ENCODE measurements at places on chromosomes 13 and 19. TPM values are rescaled to one million over a fixed set of nuclear protein-coding genes. Genes with fewer than 3 reads are reported as not detected.

DNA sequence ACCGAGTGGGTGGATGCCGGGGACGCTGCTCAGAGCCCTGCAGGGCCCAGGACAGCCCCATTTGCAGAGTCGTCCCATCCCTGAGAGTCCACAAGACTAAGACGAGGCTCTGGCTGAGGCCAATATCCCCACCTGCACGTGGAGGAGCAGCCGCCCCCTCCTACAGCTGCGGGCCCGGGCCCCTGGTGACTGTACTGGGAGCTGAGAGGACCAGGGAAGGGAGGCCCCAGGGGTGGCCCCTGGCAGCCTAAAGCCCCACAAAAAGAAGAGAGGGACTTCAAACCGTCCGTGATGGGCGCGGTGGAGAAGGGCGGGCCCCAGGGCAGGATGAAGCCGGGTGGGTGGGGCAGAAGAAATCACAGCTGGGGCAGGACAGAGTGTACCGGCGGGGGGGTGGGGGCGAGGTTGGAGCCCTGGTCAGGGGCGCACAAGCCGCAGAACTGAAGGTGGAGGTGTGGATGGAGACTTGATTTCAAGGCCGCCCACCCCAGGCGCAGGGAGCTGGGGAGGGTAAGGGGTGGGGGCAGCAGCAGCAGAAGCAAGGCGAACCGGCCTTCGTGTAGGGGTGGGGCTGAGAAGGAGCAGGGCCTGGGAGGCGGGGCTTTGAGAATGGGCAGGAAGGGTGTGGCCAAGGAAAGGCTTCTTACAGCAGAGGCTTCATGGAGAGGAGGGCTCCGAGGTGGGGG lies 12.9 kb downstream of the CFD start:
- peak; percentile 68 for DNase-seq

DNA sequence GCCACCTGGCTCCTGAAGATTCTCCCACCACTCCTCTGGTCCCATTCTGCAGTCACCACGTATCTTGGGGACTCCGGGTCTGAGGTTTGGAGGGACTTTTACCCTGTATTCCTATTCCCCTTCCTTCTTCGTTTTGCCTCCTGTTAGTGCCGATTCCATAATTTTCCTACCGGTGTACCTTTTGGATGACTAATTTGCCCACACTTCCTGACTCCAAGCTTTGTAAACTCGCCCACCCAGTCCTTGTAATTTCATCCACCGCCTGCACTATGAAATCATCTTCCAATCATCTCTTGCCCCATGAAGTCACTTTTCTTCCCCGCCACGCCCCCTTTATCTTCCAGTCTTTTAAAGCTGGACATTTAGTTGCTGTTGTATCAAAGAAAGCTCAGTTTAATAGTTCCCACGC lies 572 bp downstream of the UCHL3 start:
- DNase-seq, result peak; percentile 57

GRCh38 chr19:49590971-49591730 lies at the start of gene PRR12:
PRR12 (plus strand) TSS chr19:49591182; CDS start chr19:49591655, 473 bp downstream.
- peak; percentile 63 for DNase-seq

GRCh38 chr13:22176968-22177520 lies 506.2 kb downstream of the FGF9 start:
- DNase-seq, result peak; percentile 7

GRCh38 chr13:47396915-47397314 lies 500.1 kb upstream of the HTR2A start:
- no peak for DNase-seq

- no peak for DNase-seq
These were observed 91.8 kb downstream of the TUBGCP3 start for GRCh38 chr13:112496166-112496565.

DNA sequence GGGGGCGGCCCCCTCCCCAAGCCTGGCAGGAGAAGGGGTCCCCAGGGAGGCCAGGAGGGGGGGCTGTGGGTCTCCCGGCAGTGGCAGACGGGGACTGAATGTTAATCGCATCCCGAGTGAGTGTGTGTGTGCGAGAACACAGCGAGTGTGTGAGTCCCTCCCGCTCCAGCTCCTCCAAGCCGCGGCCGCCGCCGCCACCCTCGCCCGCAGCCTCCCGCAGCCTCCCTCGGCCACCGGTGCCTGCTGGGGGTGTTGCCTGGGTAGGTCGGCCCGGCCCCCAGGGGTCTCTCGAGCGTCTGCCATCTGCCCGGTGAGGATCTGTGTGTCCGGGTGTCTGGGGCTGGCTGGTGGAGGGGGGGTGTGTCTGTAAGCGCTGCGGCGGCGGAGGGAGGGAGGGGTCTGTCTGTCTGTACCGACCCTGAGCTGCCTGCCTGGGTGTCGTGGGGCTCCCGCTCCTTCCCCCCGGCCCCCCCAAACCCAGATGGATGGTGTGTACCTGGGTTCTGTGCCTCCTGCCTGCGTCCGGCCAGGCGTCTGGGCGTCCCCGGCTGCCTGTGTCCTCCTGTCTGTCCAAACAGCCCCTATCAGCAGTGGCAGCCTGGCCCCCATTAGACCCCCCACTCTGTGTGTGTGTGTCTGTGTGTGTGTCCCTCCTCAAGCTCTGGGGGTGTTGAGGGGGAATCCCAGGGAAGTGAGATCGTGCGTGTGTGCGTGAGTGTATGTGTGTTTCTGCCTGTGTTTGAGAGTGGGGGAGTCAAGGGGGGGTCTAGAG lies at the start of gene GRIN2D:
TSS of gene GRIN2D (plus strand) at position 110 of the 772 bp plus-strand sequence. CDS start 4,725 bp downstream, outside the sequence.
- peak; percentile 47 for DNase-seq

DNA sequence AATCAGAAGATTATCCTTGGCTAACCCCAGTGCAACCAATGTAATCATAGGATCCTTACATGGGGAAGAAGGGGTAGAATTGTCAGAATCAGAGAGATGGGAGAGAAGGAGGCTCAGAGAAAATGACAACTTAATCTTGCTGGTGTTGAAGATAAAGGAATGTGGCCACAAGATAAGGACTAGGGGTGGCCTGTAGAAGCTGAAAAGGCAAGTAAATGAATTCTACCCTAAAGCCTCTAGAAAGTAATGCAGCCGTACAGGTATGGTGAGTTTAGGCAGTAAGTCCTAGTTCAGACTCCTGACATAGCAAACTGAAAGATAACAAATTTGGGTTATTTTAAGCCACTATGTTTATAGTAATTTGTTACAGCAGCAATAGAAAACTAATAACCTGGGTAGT lies 718.5 kb downstream of the SLITRK6 start:
- no peak for DNase-seq

DNA sequence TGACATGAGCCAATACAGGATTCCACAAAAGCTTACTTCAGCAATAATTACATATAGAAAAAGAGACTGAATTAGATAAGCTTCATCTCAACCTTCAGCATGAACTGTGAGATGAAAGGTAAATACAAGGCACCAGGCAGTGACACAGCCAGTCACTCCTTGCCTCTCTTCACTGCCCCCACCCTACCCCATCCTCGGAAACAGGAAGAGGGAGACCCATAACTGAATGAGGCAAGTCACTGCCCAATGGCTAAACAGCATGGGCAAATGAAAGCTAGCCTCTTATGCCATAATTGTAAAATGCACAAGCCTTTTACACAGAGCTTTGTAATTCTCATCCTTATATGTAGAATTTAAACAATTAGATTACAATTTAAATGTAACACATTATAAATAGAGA lies 1.7 kb downstream of the ZNF160 start:
- DNase-seq, result peak; percentile 7

DNA sequence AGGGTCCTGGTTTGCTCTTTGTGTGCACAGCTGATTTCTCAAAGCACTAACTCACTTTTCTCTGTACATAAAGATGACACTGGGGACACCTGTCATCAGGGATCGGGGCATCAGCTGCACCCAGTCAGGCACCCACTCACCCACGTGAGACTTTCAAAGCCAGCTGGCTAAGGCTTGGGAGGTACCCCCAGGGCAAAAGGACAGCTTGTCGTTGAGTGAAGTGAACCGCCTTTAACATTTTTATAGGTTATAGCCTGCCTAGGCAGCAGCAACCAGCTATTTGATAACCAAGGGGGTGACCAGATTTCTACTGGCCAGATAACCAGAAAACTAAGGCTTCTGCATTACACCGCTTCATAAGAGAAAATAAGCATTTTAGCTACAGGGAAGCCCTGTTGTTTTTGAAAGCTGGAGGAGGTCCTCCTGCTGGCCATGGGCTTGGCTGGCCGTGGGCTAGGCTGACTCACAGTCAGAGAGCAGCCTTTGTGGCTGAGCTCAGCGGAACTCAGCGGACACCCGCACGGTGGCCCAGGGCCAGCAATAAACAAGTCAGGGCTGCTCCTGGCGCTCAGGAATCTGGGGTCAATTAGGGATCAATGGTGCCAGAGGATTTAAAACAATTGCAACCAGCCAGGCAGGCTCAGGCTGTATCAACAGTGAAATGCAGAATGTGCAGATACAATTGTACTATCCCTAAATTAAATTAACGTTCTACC lies 57.1 kb downstream of the ALOX5AP start:
- peak; percentile 95 for DNase-seq

DNA sequence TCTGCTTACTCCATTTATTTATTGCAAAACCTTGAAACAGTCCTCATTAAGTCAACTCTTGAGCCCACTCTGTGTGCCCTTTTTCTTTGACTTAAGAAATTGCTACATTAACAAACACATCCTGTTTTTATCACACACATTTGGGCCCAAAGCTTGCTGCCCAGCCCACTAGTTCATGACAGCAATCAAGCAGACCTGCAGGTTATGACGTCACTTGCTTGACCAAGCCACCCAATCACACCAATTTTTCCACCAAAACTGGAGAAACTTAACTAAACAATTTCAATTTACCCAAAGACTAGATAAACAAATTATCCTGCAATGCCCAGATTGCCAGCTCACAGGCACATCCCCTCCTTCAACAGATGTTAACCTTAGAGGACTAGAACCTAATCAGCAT lies 120.7 kb downstream of the ZNF429 start:
- no peak for DNase-seq

GRCh38 chr13:110593430-110594130 lies 21.8 kb upstream of the NAXD start:
- peak; percentile 73 for DNase-seq

DNA sequence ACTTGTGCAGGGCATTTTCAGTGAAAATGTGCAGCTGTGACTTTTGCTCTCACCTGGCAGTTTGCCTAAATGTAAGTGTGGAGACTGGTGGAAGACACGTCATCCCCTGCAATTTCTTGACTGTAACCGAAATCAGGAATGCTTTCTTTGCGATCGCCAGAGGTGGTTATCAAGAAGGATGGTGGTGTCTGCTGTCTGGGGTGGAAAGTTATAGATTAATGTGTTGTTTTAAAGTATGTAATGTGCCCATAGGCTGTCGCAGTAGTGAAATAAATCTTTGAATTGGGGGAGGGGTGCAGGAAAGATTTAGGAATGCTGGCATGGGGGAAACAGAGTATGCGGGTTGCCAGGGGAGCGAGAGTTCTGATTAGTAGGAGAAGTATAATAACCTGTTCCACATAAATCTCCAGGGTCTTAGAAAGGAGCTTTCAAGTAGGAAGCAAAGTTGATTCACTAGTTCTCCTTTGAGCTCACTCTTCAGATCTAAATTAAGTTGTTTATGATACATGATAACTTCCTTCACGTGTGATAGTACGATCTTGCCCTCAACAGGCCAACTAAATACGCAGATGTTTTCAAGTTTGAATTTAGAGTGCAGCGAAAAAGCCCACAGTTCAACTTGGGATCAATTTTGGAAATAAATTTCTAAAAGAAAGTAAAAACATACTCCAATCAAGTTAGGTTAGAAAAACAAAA lies 1520.0 kb upstream of the SLC10A2 start:
- peak; percentile 95 for DNase-seq

- DNase-seq, result peak; percentile 78
These were observed 6.0 kb upstream of the TNFAIP8L1 start for GRCh38 chr19:4633140-4633967.

- DNase-seq, result no peak
These were observed 14.1 kb downstream of the CPT1C start for GRCh38 chr19:49704888-49705642.

DNA sequence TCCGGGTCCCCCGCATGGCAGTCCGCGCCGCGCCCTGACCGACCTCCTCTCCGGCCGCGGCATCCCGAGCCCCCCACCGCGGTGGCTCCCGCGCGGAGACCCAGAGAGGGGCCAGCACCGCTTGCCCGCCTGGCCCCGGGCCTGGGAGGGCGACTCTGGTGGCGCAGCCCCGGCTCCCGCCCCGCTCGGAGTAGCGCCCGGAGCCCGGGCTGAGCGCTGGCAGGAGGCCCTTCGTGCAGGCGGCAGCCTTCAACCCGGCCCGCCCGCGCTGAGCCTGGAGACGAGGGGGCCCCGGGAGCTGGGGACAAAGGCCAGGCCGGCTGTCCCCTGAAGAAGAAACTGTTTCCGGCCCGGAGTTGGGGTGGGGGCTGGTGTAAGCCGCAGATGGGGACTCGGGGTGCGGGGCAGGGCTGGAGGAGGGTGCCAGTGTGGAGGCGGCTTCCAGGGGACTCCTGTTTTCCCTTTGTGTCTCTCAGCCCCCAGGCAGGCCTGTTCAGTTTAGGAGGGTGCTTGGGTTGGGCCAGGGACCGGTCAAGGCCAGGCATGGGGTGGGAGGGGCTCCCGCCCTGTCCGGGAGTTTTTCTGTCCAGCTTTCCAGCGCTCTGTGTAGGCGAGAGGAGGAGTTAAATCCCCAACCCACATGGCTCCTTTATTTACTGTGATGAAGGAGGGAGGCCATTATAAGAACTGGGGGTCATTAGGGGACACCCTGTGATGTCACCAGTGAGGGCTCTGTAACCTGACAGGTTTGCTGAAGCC lies 935 bp downstream of the LRP3 start:
- peak; percentile 60 for DNase-seq

- no peak for DNase-seq
These were observed 7.8 kb downstream of the SMARCA4 start for GRCh38 chr19:10968527-10969135.

DNA sequence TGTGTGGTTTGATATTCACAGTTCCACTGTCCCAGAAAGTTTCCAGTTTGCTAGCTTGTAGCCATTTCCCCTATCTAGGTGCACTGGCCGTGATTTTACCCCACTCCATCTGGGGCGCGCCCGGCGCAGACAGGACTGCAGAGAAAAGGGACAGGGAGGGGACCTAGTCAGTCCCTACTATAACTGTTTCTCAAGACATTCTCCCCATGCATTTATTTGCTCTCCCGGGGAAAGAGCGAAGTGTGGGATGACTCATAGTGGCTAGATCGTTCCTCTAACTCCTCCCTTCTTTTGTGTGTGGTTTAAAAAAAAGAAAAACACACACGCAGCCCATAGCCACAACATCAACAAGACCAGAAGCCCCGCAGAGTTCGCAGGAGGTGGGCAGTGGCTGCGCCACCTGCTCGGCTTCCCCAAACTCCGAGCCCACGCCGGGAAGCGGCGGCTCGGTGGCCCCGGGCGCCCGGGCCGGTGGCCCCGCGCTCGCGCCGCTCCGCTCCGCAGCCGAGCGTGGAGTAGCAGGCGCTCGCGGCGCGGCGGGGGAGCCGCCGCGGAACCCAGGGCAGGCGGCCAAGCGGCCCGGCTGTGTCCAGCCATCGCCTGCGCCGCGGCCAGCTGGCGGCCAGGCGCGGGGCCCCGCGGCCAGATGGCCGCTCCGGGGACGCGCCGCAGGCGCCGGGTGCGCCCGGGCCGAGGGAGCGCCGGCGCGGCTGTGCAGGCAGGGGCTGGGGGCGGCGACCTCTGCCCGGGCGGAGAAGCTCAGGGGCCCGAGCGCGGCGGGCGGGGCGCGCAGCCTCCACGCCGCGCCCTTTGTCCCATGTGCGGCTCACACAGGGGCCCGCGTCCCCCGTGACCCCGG lies 653 bp downstream of the TMTC4 start:
- peak; percentile 88 for DNase-seq

- no peak for DNase-seq
These were observed 66.3 kb downstream of the ARHGAP35 start for GRCh38 chr19:46927106-46927505.

The NKPD1 gene
- 0.26 TPM for total RNA-seq

The HCN2 gene
- total RNA-seq, result 0.26 TPM

The LPAR6 gene
- 7.6 TPM for total RNA-seq

The ARL11 gene
- total RNA-seq, result not detected

The INAFM1 gene
- 3.6 TPM for total RNA-seq

Data from fibroblast of lung (primary cell).